Activated CD4-positive, alpha-beta T cell treated with anti-CD3 and anti-CD28 coated beads, Interleukin-2, amount 50 U/mL, for 16 hours (primary cell): ENCODE measurements at places on chromosomes 1 and 21.
A peak's percentile ranks its signal among the peaks of the same experiment; 100 is the strongest.

DNA sequence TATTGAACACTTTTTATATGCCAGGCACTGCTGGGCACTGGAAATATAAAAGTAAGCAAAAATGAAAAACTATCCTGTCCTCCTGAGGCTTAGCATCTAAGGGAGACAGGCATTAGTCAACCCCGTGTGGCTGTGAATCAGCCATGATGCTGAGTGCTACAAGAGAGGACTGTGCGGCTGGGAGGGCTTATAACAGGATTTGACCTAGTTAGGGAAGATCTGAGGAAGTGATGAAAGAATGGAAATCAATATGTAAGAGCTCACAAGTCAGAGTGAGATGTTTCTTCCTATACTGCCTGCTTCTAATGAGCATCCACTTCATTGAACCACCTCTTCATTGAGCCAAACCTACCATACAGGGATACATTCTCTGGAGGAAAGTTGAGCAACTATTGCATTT lies 15.1 kb downstream of the TRIM45 start:
- DNase-seq: no peak

GRCh38 chr1:172376431-172376830 lies 44.1 kb upstream of the C1orf105 start:
- DNase-seq: no peak

GRCh38 chr1:162908236-162908635 lies 47.3 kb upstream of the CCDC190 start:
- no peak for DNase-seq

DNA sequence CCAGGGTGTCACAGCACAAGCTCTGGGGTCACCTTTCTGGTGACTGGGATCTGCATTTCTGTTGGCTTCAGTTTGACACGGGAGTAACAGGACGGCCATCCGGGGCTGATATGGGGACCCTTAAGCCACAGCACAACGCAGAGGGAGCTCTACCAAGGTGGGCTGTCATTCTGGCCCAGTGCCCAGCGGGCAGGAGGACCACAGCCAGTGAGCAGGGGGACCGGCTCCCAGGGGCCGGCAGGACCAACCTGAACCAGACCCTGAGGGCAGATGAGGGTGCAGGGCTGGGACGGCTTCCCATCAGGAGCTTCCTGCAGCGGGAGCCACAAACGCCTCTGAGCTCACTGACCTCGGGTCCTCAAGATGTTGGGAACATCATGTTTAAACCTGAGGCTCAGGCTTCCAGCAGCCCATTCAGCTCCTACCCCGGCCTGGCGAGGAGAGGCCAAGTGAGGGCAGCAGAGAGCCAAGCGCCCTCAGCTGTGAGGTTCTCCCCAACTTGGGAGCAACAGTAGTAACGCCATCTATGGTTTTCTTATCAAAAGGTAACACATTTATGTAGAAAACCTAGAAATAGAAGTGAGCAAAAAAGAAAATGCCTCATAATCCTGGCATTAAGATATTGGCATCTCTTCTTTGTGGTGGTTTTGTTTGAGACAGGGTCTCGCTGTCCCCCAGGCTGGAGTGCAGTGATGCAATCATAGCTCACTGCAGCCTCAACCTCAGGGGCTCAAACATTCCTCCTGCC lies 26.8 kb downstream of the TMEM201 start:
- DNase-seq: peak; percentile 57

GRCh38 chr1:11245248-11245647 lies 17.1 kb downstream of the MTOR start:
- DNase-seq: no peak

GRCh38 chr1:10528066-10529014 lies 53.6 kb downstream of the PEX14 start:
- no peak for DNase-seq

DNA sequence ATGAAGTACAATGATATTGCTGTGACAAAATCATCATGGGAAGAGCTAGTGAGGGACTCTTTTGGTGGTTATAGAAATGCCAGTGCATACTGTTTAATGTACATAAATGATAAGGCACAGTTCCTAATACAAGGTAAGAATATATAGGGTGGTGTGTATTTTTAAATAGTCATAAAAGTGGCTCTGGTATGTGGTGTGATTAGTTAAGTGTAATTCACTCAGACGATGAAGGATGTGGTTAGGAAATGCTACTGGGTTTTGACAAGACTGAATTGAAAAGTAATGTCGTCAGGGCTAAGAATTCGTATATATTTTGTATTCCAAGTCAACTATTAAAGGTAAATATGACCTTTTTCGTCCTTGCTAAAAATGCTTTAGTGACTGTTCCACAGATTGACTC lies 101.7 kb downstream of the USP25 start:
- DNase-seq: no peak

DNA sequence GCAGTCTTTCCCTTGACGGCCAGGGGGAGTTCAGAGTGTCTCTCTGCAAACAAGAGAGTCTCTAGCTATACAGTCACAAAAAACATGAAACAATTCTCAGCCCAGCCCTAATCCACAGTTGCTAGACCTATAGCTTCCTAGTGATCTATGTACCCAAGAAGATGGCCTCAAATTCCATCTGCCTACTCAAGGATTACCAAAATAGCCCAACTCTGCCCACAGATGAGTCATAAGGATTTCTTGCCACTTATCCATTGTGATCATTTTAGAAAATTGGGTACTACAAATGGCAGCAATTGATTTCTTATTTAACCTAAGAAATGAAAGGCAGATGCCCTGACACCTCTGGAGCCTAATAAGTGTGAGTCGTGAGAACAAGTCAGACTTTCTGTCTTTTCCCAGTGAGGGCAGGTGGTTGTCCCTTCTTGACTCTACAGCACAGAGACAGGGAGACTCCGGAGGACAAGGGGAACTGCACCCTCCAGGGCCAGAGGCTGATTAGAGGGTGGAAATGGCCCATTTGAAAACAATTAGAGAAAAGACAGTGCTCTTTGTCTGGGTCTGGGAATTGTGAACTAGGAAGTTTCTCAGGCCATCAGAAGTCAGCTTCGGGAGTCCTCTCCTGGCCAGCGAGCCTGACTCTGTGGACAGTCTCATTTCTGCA lies 65.4 kb downstream of the ABCA4 start:
- DNase-seq: no peak
